HEK293T (cell line): ENCODE measurements at places on chromosomes 5 and 9.

- no peak for DNase-seq
These were observed 70.0 kb downstream of the SHB start for GRCh38 chr9:37998881-37999587.

- no peak for DNase-seq
These were observed 128.0 kb downstream of the FANCC start for GRCh38 chr9:95189251-95190098.

DNA sequence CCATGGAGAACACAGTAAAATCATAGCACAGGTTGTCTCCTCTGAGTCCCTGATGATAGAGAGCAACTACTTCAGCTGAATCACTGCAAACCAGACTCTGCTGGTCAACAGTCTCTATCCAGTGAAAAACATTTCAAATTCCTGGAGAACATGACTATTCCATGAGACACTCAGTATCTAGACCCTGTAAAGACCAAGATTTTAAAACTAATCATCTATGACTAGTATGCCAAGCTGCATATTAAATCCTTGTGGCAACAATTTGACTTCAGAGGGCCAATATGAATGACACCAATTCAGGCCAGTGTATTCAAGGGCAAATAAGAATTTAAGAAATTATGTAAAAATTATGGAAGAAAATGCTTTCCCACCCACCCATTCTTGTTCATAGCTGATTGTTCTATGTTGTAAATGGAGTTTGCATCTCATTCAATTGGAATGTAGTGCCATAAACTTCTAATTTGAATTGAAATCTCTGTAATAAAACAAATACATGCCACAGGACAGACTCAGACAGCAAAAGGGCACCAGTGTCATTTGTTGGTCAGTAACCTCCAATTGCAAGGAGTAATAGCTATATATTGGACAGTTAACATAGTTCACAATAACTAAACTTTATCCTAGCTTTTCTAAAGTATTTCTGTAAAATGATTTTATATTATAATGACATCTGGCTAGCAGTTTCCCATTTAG lies 80.1 kb upstream of the LPAR1 start:
- no peak for DNase-seq

DNA sequence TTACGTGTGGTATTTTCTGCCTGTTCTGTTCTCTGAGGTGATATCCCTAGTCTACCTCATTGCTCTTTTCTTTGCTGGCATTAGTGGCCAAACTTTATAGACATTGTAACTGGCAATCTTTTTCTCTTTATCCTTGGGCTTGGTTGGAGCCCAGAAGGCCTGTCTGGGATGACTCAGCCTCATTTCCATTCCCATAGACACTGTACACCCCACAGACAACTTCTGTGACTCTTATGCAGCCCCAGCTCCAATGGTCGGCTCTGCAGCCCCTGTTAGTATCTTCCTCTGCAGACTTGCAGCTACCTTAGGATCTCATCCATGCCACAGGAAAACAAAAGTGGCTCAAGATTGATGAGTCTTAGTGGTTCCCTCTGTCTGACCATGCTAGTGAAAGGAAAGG lies 79.8 kb downstream of the CFAP95 start:
- DNase-seq: no peak

GRCh38 chr9:36322462-36322861 lies 64.2 kb upstream of the GNE start:
- no peak for DNase-seq

- no peak for DNase-seq
These were observed 28.4 kb upstream of the ITGA1 start for GRCh38 chr5:52759331-52759730.

GRCh38 chr9:79193001-79193400 lies 378.8 kb upstream of the TLE4 start:
- DNase-seq: no peak

DNA sequence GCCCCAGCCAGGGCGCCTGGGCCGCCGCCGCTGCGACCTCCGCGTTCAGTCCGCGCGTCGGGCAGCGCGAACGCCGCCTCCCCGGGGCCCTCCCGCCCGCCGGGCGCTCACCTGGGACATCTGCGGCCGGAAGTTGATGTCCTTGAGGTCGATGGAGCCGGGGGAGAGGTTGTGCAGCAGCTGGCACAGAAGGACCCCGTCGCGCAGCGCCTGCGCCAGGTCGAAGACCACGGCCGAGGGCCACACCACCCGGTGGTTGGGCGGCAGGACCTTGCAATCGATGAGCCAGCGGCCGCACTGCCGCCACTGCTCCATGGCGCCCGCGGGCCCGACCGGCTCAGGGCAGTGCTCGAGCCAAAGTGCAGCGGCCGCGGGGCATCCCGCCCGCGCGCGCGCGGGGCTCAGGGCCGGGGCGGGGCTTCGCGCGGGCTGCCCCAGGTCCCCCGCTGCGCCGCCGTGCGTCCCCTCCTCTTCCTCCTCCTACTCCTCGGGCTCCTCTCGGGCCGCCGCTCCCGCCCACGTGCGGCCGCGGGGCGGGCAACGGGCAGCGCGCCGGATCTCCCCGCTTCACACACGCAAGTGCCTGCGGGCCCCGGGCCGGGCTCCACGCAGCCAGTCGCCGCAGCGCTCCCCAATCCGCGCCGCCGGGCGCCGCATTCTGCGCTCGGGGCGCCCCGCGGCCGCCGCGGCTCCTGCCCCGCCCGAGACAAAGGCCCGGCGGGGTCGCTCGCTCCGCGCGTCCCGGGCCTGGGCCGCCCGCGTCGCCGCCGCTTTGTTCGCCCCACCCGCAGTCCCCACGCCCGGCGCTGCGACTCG lies at the start of gene VAV2:
Gene VAV2 (minus strand): TSS at position 361 of the 816 bp plus-strand sequence. CDS start 46 bp downstream, at position 315.
- DNase-seq: peak; percentile 54

GRCh38 chr9:73152543-73152844 lies 829 bp downstream of the ANXA1 start:
- no peak for DNase-seq

GRCh38 chr5:160230686-160231527 lies 1.6 kb downstream of the FABP6 start:
- DNase-seq: no peak

- no peak for DNase-seq
These were observed 11.0 kb downstream of the RNF145 start for GRCh38 chr5:159198063-159199036.

- DNase-seq: no peak
These were observed 8.1 kb upstream of the TENT4A start for GRCh38 chr5:6705088-6705487.

GRCh38 chr5:71769287-71769686 lies 50.2 kb downstream of the CARTPT start:
- DNase-seq: no peak

DNA sequence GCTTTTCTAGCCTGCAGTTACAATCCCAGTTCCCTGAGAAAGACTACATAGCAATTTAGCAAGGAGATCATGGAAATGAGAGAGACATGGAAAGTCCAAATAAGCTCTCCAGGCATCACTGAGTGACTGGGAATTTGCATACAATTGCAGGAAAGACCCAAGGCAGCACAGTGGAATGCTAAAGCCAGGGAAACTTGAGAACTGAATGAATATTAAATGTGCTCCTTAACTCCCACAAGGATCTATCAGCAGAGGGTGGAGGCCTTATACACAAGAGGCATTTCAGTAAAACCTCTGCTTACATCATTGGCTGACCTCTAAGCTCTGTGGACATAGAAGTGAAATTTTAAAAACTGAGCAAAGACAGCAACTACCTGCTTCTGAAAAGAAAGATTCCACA lies 355.6 kb upstream of the DAB2 start:
- DNase-seq: no peak

GRCh38 chr5:119991625-119992024 lies 362.3 kb downstream of the FAM170A start:
- DNase-seq: no peak

DNA sequence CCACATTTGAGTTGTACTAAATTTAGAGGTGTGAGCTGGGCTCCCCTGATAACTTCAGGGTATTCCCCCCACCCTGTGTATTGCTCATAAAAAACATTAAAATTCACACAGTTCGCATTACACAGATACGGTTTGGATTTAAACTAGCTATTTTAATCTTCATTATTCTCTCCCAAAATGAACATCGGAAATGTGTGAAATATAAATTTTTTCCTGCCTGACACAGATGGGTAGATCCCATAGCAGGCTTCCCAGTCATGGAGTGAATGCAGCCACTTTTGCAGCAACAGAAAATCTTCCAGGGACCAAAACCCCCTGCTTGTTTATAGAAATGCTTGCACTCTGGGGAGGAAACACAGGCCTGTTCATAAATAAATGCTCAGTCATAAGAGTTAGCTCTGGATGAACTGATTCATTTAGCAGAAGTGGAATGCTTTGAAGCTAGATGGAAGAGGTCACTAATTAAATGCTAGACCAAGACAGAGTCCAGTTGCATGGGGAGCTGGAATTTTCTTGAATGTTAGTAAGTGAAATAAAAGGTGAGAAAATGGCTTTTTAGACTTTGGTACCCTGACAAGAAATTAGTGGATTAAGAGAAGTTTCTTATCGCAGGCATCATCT lies 115.6 kb downstream of the PDE8B start:
- no peak for DNase-seq

DNA sequence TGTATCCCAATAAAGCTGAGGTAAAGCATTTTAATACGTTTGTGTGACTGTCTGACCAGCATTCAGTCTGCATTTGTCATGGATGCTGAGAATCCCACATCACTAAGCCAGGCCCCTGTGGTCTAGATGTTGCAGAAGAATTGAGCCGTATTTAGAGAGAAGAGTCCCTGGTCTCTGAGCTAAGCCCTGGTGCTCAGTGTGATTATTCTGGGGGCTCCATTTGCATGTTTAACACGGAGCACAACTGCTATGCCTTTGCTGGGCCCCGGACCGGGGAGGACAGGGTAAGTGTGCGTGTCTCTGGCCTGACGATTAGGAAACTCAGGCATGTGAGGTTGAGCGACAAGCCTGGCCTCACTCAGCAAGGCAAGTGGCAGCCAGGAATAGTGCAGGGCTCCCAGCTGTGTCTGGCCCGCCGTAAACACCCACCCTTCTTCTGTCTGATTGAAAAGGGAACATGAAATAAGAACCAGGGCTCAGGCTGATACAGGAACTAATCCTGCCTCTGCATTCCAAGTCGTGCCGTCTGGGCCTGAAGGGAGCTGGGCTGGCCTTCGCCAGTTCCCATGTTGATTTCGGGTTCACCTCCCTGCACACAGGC lies 22.3 kb downstream of the FAM78A start:
- no peak for DNase-seq

DNA sequence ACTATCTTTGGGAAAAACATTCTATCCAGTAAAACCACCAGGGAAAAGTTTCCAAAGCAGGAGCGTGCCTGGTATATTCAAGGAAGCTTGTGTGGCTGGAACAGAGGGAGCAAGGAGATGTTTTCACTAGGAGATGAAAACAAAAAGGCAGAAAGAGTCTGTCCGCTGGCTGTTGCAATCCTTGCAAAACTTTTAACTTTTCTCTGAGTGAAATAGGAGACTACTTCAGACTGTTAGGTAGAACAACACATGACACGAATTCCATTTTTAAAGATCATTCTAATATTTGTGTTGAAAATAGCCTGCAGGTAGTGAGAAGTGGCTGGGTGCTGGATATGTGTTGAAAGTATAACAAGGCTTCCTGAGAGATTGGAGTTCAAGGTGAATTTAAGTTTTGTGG lies 69.5 kb downstream of the PRR16 start:
- DNase-seq: no peak

DNA sequence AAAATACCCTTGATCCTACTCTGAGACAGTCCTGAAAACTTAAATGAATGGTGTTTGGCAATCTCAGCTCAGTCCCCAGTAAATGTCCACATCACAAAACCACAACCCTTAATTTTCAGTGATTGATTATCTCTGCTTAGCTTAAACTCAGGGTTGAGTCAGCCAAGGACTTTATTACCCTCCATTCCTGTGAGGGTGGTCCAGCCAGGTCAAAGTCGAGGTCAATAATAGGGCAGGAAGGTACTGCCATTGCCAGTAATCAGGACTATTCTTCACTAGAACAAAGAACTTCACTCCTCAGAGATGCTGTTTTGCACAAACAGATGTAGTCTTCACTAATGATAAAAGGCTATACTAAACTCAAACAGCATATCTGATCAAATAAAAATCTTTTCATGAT lies 499.4 kb downstream of the ISL1 start:
- DNase-seq: no peak

DNA sequence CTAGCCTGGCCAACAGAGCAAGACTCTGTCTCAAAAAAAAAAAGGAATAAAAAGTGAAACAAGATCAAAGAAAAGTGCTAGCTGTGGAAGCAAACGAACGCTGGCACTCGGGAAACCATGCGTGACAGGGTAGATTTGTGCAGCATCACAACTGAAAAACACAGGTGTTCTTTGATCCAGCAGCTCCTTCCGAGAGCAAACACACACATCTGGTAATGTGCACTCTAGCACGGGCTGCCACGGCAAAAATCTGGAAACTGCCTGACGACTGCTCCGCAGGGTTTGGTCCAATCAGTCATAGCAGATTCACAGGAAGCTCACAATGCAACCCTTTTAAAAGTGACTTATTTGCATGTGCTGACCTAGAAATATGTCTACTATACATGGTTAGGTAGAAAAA lies 80.0 kb downstream of the SYK start:
- no peak for DNase-seq

DNA sequence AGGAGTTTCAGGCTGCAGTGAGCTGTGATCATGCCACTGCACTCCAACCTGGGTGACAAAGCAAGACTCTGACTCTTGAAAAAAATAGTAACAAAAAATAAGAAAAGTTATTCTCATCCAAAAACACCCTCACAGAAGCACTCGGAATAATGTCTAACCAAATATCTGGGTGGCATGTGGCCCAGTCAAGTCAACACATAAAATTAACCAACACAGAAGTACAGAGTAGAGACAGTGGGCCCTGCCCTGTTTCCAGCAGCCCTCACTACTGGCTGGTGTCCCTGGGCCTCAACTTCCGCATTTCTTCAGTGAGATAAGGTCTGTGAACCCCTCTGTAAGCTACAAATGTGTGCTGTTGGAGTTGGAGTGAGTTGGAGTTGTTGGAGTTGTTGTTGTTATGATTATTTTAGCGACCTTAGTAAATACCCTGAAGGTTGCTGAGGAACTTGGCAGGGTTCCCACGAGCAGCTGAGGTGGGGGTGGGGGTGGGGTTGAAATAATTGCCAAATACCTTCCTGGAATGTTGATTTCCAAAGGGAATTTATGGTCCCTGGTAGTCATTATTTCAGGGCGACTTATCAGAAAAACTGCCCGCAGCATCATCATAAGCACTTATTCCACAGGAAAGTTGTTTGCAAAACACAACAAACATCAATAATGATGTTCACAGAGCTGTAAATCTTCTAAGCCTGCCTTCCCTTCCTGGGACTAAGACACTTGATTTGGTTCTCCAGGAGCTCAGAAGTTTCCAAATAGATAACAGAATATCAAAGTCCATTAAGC lies 30.2 kb downstream of the C5orf15 start:
- DNase-seq: no peak

- no peak for DNase-seq
These were observed 14.8 kb upstream of the COL5A1 start for GRCh38 chr9:134626571-134627416.
